Myocyte (in vitro differentiated cells): ENCODE measurements at places on chromosomes 5 and 9.

- peak; percentile 5 for DNase-seq
Observed at GRCh38 chr9:32486839-32487562, 39.0 kb downstream of the RIGI start.

- no peak for DNase-seq
Observed at GRCh38 chr5:144167998-144168397, 2.5 kb downstream of the YIPF5 start.

DNA sequence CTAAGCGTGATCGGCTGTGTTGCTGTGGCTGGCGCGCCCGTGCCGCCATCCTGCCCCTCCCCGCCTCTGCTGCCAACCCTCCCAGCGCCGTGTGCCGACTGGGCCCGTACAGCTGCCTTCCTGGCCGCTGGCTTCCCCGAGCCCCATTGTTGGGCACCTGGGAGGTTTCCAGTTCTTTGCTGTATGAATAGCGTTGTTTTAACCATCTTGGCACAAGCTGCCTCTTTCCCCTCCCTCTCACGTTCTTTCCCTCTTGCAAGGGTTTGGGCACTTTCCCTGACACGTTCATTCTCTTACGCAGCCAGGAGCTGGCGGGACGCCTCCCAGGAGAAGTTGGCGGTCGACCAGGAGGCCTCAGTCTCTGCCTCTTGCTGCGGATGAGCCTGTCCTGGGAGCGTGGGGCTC, 43.1 kb upstream of the RXRA start:
- DNase-seq: peak; percentile 48

DNA sequence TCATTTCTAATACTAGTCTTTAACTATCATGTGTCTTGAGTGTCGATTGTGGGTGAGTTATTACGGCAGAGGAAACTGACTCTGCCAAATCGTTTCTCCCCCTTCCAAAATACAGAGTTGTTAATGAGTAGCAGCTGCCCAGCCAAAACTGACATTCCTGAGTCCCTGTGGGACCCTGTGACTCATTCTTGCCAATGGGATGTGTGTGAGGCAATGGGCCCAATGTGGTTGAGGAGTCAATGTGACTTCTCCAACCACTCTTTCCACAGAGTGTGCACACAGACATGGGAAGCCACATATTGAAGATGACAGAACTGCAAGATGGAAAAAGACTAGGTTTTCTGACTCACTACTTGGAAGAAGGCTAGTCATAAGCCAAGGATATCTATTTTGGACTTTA, 434.7 kb downstream of the DTWD2 start:
- DNase-seq: peak; percentile 82

GRCh38 chr5:93592883-93593282, 9.9 kb downstream of the NR2F1 start:
- no peak for DNase-seq

DNA sequence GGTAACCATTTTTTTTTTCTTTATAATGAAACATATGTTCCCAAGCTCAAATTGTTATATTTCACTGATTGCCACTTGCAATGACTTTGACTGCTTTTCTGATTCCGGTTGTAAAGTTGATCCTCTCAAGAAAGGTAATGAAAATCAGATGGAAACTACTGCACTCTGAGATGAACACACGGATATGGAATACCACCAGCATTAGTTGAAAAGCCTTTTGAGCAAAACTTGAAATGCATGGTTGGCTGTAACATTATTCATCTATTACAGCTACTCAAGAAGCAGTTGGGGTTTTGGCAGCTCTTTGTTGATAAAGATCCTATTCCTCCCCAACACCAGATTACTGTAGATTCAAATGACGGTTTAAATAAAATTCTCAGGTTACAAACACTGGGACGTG, 591.6 kb upstream of the DMAC1 start:
- DNase-seq: no peak

- no peak for DNase-seq
Observed at GRCh38 chr5:75279321-75279720, 42.6 kb upstream of the ANKRD31 start.

DNA sequence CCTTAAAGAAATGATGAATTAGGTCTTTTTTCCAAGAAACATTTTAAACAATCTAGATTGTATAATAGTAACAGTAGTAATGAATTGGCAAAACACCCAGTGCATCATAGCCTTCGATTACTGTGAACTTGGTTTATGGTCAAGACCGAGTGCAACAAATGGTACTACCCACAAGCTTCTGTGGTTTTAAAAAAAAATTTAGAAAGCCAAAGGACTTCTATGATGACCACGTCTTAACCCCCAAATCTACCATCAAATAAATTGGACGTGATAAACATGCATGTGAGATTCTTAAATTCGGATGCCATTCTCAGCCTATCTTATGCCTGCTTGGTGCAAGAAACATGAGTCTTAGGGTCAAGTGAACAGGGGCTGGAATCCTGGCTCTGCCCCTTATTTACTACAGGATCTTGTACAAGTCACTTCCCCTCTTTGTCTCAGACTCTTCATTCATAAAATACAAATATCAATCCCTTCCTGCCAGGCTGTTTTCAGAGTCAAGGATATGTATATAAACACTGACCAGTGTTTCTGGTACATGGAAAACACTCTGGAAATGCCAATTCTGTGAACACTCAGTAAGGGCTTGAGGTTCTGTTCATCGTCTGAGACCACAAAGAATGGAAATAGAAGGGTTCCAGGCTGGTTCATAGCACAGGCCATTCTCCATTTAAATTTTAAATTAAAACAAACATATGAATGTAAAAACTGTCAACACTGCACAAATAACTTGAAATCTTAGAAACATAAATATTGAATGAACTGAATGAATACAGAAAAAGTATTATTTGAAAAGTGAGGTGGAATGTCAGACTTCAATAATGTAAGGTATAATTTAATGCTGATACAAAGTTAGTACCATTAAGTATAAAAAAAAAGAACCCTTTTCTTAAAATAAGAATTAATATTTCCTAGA, 107.8 kb downstream of the NR6A1 start:
- DNase-seq: peak; percentile 65

DNA sequence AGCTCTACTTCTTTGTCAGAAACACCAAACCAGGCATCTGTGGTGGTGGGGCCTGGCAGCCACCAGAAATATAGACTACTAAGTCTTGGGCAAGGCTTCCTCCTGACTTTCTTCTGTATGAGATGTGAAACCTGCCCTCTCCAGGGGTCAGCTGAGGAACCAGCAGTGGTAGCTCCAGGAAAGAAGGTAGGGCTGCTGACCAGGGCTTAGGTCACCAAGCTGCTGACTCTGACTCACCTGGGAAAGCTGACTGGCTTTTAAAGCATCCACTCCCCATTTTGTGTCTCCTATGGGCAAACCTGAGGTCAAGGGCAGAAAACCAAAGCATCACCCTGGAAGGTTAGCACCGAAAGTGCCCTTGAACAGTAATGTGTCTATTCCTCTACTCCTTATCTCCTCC, 10.4 kb upstream of the SH3TC2 start:
- DNase-seq: no peak

GRCh38 chr9:124320062-124320973, 62.6 kb downstream of the NEK6 start:
- DNase-seq: peak; percentile 79

- no peak for DNase-seq
Observed at GRCh38 chr5:16137177-16137576, 42.4 kb downstream of the MARCHF11 start.

DNA sequence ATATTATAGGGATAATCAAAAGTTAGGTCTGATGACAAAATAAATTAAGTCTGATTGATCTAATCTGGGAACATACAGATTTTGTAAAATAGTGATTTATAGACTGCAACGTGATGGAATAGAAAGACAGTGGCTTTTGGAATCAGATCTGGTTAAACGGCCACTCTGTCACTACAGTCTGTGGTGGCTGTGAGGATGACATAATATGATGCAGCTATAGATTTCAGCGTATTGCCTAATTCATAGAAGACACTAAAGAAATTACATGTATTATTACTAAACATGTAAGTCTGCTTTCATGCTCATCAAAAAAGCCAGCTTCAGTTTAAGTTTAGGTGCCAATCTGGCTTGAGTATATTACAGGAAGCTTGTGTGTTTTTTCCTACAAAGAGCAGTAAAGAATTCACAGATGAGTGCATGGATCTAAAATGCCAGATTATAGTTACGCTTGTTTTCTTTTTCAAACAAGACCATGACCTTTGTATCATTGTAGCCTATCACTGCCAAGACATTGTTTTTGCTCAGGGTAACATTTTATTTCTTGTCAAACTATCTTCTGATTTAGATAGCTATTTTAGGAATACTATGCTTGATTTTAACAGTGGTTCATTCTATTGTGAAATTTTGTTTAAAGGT, 25.7 kb downstream of the CPEB4 start:
- no peak for DNase-seq

DNA sequence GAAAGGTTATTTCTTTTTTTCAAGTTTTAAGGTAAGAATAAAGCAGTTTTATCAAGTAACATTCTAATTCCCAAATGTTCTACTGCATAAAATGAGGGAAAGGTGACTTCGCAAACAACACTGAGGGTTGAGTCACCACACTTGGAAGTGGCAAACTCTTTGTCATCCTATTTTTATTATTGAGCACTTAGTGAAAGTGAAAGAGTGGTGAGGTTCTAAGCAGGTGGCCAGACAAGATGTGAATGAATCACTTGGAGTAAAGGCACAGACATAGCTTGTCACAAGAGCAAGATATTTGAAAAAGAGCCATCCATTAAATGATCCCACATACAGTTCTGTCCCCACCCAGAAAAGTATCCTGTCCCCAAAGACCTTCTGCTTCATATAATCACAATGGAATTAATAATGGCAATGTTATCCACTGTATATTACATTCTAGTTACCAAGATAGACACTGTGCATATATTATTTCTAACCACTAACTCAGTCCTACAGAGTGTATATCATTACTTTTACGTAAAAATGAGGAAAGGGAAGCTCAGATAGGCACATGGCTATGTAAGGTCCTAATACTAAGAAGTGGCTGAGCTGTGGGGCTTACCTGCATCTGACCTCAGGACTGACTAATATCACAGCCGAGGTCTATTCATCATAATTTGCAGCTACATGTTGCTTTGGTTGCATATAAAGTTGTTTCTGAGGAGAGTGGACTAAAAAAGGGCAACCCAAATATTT, 730.4 kb upstream of the MEF2C start:
- peak; percentile 79 for DNase-seq

GRCh38 chr5:39199335-39199734, 20.0 kb downstream of the FYB1 start:
- no peak for DNase-seq

DNA sequence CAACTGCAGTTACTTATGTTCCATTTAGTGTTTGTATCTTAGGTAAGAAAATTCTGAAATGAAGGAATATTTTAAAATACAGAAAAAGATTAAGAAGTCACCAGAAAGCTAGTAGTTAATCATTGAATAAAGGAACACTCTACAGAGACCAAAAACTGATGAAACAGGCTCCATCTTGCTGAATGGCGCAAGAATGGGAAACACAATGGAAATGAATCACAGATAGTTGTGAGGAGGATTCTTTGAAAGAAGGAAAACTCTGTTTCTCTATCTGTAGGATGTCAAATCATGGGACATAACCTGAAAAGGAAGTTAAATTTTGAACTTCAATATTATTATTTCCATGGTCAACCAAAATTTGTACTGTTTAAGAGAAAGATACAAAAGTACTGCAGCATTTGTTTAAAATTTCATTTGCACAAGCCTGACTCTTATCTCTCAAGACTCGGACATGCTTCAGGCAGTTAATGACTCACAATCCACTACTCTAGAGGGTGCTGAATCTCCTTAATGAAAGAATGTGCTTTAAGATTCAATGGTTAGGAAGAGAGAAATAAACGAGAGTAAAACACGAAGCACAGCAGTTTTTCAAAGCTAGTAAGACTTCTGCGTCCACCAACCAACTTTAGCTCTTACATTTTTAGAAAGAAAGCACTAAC, 1064.4 kb upstream of the DMAC1 start:
- DNase-seq: no peak

GRCh38 chr5:103617913-103618312, 55.3 kb upstream of the NUDT12 start:
- DNase-seq: no peak

DNA sequence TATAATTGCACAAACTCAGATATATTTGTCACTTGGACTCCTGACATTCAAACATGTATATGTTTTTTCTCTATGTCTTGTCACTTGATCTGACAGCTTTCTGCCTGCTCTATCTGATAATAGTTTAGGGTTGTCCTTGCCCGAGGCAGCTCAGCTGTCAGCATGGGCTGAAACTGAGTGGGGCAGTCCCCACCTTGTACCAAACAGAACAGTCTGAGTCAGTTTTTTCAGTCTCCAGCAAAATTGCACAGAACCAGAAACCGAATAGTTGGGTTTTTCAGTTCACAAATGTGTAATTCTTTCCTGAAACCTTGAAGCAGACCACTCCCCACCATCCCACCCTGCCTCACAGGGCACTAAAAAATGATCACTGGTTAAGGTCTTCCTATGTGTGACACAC, 9.5 kb upstream of the HAND1 start:
- no peak for DNase-seq

DNA sequence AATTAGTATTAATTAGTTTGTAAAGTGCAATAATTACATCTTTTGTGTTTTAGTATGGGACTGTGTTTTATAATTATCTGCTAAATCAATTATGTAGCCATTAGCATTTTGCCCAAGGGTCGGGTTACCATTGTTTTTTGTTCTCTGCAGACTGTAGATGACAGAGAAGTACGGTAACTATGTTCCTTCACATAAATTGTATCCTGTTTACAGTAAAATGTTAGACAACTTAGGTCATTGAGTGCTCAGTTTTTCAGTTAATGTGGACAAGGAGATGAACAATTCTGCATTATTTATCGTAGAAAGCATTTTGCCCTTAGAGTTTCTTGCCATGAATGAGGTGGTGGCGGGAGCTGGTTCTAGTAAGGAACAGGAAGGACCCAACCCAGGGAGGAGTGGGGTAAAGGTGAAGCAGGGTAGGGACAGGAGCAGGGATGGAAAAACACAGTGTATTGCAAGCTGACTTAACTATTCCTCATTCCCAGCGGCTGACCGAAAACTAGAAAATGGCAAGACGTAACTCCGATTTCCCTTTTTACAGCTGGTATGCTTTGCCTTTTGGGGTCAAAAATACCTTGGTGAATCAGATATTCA, 243.7 kb upstream of the SLC24A2 start:
- no peak for DNase-seq

DNA sequence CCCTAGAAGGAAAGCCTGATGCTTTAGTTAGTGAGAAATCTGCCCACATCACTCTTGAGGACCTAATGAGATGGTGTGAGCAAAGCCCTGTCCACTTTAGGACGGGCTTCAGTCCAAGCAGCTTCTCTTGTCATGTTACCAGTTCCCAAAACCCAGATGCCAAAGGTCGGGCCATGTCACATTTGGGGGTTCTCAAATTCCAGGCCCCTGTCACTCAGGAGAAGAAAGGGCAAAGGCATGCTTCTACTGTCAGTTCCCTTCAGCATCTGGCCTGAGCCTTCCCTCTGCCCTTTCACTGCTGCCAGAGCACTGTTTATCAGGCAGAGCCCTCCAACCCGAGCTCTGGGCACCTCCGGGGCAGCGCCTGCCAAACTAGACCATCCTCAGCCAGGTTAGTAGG, 556.0 kb downstream of the BNC2 start:
- no peak for DNase-seq

GRCh38 chr5:82635561-82636288, 357.6 kb upstream of the RPS23 start:
- DNase-seq: peak; percentile 28

GRCh38 chr9:3436629-3437420, 89.0 kb downstream of the RFX3 start:
- DNase-seq: peak; percentile 43

- no peak for DNase-seq
Observed at GRCh38 chr5:39341896-39342295, 22.4 kb downstream of the C9 start.

- DNase-seq: no peak
Observed at GRCh38 chr9:4859035-4859434, 66.3 kb downstream of the RCL1 start.
